ENCODE measurements at places on chromosomes 4 and X.

- no peak for DNase-seq
These were observed 66.2 kb downstream of the BEX3 start for GRCh38 chrX:103442536-103442901.

DNA sequence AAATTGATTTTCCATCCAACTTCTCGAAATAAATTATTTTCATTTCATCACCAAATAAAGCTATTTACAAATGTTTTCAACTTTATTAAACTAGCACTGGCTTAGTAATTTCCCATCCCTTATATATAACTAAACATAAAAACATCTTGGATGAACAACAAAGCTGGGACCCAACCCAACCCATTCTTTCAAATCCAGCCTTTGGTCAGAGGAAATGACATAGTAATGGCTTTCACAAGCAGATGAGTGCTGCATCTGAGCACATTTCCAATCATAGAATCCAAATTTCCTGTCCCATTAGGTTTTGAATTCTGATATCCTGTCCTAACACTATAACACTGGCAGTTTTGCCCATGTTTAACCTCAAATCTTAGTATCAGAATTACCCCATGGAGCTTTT, 7.9 kb upstream of the EMCN start:
- no peak for DNase-seq

DNA sequence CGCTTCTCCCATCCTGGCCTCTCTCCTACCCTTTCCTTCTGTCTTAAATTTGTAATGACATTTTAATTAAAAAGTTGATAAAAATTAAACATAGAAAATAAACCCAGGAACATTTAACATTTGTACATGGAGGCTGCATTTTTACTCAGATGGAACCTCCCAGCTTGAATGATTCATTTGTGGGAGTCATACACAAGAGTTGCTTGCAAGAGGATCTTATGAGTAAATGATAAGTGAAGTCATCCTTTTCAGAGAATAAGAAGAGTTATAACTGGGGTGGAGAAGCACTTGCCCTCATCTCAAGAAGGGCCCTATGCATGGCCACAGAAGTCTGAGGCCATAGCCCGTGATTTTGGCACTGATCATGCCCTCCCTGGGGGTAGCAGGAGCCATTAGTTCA, 482.9 kb upstream of the BOD1L1 start:
- DNase-seq, result no peak

DNA sequence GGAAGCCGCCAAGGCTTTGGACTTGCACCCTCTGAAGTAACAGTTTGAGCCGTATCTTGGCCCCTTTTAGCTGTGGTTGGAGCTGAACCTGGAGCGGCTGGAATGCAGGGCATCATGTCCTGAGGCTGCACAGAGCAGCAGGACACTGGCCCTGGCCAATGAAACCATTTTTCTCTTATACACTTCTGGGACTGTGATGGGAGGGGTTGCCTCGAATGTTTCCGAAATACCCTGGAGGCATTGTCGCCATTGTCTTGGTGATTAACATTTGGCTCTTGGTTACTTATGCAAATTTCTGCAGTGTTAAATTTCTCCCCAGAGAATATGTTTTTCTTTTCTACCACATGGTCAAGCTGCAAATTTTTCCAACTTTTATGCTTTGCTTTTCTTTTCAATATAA, 137.2 kb downstream of the MAGEC1 start:
- no peak for DNase-seq

DNA sequence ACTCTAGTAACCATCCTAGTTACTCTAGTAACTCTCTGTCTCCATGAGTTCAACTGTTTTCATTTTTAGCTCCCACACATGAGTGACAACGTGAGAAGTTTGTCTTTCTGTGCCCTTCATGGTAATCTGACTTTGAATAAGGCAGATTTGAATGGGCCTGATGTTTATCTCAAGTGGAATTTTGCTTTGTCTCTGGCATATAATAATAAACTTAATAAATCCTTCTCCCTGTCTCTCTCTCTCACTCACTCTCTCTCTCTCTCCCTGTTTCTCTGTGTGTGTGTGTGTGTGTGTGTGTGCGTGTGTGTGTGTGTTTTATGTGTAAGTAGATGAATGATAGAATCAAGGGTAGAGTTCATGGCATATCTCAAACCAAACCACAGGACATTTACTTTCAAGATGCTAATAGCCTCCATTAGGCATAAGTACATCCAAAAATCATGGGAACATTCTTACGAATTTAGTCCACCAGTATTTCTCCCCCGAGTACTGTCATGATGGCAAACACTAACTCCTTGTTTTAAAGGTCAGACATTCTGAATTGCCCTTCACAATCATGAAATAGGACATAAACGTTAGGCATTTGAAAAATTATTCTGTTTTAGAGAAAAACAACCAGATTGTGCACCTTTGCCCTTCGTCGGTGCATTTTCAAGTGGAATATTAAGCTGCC, 193.1 kb downstream of the SPATA18 start:
- no peak for DNase-seq

- no peak for DNase-seq
These were observed 138.3 kb upstream of the PUDP start for GRCh38 chrX:7286168-7286837.

DNA sequence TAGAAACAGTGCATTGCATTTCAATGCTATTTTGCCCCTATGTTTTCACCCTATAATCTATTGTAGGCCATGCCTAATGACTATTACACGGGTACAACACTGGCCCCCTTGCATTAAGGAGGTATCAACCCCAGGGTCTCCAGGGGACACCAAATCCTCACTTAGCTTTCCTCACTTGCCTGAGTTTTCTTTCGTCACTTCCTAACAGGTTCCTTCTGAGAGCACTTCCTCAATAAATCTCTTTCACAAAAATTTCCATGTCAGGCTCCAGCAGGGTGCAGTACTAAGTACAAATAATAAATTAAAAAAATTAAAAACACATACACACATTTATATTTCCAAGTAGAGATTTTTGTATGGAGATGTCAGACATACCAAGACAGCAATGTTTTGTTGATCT, 165.0 kb downstream of the RBM46 start:
- no peak for DNase-seq
